Renal pelvis (tissue), 12 donors: ENCODE measurements at places on chromosomes 12 and 14. TPM values are rescaled to one million over a fixed set of nuclear protein-coding genes. Genes with fewer than 3 reads are reported as not detected.

The POLE gene
- polyA plus RNA-seq: 63.3 TPM

The NIN gene
- 38.1 TPM for polyA plus RNA-seq

The FBRSL1 gene
- polyA plus RNA-seq: 82.2 TPM

DNA sequence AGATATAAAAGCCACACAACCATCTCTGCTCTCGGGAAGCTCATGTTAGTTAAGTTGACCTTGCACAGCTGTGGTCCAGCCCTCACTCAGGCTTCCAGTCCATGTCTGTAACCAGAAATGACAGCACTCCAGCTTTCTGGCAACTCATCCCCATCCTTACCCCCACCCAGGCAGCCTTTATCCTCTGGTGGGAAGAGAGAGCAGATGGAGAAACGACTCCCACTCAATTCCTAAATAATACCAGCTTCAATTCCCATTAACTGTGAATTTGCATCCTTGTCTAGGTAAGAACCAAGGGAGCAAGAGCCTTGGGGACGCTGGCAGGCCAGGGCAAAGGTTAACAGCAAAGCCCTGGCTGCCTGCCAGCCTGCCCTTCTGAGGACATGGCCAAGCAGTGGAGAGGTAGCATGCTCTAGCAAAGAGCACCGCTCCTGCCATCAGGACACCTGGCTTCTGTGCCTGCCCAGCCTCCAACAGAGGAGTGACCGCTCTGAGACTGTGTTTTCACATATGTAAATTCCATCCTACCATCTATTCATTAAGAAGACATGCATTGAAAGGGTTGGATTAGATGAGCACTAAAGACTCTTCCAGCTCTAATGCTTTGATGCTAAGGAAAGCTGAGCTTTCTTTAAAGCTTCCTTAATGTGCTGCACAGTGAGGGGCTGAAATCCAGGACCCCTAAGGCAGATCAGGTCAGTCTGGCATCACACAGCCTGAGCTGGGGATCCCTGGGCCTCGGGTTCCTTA is 236.1 kb downstream of the GRIN2B start:
- no peak for DNase-seq

GRCh38 chr12:131077931-131078391 is 124.3 kb downstream of the ADGRD1 start:
- no peak for DNase-seq

DNA sequence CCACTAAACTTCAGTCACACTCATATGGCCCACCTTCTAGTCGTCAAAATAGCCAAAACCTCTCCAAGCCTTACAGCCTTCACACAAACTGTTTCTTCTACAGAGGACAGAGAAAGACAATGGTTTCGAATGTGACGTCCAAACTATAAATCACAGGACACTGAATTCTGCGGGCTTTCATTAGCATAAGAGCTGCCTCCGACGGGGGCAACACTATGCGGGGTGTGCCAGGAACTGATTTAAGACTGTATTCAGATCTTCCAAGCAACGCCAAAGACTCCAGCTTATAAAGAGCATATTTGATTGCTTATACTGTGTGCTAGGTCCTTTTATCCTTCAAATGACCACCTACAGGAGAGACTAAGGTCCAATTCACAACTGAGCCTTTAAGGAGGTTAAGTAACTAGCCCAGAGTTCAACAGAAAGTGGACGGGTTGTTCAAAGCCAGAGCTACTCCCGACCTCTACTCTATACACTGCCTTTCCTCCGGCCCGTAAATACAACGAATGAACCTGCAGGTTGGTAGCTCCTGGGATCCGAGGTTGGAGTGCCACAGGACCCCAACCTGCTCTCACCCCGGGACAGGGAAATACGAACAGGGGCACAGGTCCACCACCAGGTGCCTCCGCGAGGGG is 575 bp downstream of the L2HGDH start:
- peak; percentile 42 for DNase-seq
